MCF 10A (cell line): ENCODE measurements at places on chromosomes 13 and 19. TPM values are rescaled to one million over a fixed set of nuclear protein-coding genes. Genes with fewer than 3 reads are reported as not detected.

- peak; percentile 75 for DNase-seq
Observed at GRCh38 chr19:33771384-33772101, 25.1 kb upstream of the KCTD15 start.

- DNase-seq = no peak
Observed at GRCh38 chr19:57941593-57941992, 5.9 kb downstream of the ZNF256 start.

- DNase-seq = no peak
Observed at GRCh38 chr19:15419413-15420025, 731 bp upstream of the AKAP8L start.

DNA sequence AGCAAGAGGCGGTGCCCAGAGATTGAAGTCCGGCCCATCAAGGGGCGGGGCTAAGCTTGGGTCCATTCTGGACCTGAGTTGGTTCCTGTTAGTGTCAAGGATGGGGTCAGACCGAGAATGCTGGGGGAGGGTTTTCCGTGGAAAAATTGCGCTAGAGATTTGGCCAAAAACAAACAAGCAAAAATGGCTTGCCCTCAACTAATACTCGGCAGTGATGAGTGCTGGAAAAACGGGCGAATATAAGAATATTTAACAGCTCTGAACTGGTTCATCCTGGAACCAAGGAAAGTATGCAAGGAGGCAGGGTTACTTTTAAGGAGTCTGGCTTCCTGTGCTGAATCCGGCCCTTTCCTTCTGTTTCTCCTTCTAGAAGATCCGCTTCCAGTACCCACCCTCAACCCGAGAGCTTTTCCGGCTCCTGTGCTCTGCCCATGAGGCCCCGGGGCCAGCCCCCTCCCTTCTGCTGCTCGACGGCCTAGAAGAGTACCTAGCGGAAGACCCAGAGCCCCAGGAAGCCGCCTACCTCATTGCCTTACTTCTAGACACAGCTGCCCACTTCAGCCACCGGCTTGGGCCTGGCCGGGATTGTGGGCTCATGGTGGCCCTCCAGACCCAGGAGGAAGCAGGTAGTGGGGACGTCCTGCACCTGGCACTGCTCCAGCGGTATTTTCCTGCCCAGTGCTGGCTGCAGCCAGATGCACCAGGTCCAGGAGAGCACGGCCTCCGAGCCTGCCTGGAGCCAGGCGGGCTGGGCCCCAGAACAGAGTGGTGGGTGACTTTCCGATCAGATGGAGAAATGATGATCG, 880 bp downstream of the SWSAP1 start:
- no peak for DNase-seq

DNA sequence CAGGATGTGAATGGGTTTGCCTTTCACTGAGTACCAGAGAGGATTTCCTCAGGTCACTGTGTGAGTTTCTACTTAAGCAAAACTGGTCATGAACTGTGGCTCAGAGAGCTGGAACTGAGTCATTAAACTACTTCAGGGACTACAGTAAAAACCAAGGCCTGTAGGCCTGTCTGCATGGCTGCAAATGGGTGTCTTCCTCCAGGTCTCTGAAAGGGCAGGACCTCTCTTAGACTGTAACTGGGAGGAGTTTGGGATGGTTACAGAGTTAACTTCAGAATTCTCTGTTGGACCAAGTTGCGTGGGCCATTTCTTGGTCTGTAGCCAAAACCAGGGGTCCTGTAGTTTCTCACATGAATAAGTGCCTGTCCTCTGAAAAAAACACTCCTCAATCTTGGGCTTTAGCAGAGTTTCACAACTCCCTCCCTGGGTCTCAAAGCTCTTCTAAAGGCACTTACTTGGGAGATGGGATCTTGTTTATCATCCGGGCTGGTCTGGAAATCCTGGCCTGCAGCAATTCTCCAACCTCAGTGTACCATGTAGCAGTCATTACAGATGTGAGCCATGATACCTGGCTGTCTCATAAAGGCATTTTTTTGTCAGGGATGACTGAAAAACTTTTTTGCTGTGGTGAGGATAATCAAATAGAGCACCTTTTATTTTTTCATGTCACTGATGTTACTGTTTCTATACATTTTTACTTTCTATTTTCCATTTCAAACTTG, 19.7 kb downstream of the ZNF714 start:
- no peak for DNase-seq

GRCh38 chr13:74103970-74104555, 30.1 kb downstream of the KLF12 start:
- no peak for DNase-seq

GRCh38 chr19:14507704-14508542, 10.3 kb downstream of the DNAJB1 start:
- peak; percentile 60 for DNase-seq

GRCh38 chr13:92590503-92590908, 636.1 kb upstream of the GPC6 start:
- peak; percentile 39 for DNase-seq

DNA sequence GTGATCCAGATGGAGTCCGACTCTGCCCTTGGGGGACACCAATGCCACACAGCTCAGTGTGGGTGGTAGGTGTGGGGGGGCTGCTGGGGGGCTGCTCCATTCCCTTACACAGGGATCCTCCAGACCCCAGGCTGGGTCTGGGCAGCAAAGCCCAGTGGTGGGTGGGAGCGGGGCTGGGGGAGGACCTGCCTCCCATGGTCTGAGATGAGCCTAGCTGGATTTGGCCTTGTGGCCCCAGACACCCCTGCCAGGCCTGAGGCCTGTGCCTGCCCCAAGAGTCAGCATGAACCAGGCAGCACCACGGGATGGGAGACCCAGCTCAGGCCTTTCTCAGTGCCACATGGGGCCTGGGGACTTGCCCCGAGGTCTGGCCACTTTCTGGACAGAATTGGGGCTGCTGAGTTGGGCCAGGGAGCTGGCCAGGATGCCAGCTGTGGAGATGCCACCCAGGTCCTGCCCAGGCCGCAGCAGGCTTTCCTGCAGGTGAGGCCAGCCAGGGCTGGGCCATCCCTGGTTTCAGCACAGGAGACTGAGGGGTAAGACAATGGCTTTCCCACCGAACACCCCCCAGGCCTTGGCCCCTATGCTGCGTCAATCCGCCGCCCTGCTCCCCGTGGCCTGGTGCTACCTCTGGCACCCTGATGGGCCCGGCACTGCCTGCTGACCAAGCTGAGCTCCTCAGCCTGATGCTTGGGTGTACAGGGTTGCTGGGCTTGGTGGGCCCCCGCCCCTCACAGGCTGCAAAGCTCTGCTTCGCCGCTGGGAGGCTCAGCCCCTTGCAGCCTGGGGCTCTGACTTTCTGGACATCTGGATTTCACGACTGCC, 24.2 kb downstream of the CEBPG start:
- no peak for DNase-seq

CEACAM7 gene
- total RNA-seq = not detected in 2 replicates

HSPB6 gene
- total RNA-seq = 0.21 TPM in 1 of 2 replicates, not detected in the other

RASGRP4 gene
- not detected in 2 replicates for total RNA-seq

CEACAM1 gene
- total RNA-seq = 0.32 and 0.56 TPM in 2 replicates
